Fibroblast of mammary gland (primary cell): ENCODE measurements at places on chromosomes 5 and 9.

GRCh38 chr5:61673007-61673735 is 341.1 kb downstream of the ZSWIM6 start:
- DNase-seq = peak; percentile 31

DNA sequence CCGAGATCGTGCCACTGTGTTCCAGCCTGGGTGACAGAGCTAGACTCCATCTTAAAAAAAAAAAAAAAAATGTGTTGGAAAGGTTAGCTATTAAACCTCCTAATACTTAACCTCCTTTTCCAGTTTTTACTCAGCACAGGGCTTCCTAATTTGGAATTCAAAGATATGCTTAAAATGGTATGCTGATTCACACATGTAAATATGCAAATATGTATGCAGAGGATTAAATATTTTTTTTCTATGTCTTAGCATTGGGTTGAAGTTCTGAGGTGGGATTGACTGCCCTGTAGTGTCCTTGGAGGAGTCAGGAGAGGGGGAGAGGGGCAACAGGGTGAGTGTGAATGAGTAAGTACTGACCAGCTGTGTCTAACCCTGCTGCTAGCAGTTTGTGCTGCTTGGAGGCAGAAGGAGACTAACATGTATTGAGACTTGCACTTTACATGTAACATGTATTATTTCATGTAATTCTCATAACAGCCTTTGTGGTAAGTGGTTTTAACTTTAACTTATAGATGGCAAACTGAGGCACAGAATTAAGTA is 63.2 kb downstream of the SLC44A1 start:
- peak; percentile 24 for DNase-seq

DNA sequence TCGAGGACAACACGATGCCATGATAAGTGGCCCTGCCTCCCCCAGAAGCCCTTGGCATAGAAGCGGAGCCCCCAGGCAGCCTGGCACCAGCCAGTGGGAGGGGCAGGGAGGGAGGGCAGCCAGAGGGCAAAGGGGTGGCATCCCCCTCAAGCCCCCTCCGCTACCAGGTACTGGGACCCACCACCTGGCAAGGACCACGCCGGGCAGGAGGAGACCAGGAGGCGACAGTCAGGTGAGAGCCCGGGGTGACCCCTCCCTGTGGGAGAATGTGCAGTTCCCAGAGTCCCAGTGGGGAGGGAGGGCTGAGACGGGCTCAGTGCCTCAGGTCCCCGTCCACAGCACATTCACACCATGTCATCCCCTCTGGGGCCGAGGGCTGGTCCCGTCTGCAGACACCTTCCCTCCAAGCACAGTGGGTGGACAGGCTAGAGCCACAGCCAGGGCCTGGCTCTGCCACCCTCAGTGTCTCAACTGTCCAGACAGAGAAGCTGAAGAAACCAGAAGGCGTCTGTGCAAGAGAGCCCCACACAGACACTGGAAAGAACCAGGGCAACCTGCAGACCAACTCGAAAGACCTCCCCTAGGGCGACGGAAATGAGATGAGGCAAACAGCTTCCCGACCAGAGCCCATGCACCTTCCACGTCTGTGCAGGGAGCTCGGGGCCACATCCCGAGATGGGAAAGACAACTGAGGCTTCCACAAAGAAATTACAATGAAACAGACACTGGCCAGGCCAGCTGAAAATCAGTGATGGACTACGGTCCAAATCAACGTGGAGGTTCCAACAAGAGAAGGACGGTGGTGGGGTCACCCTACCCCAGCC is 11.1 kb downstream of the BRD3 start:
- DNase-seq = no peak

DNA sequence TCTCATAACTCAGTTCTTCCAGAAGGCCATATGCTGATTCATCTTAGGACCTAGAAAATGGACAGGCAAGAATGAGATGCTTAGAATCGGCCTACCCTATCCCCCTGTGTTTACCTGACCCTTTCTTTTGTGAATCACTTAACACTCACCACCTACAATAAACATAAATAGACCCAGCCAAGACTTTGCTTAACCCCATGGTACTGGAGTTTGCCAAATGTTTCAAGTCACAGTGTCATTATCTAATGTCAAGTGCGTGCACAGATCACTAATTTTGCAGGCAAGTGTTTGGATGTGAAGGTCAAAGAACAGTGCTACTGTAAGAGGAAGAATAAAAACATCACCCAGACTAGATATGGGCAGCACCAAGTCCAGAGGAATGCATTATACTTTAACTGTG is 77.5 kb downstream of the GLIS3 start:
- DNase-seq = no peak

DNA sequence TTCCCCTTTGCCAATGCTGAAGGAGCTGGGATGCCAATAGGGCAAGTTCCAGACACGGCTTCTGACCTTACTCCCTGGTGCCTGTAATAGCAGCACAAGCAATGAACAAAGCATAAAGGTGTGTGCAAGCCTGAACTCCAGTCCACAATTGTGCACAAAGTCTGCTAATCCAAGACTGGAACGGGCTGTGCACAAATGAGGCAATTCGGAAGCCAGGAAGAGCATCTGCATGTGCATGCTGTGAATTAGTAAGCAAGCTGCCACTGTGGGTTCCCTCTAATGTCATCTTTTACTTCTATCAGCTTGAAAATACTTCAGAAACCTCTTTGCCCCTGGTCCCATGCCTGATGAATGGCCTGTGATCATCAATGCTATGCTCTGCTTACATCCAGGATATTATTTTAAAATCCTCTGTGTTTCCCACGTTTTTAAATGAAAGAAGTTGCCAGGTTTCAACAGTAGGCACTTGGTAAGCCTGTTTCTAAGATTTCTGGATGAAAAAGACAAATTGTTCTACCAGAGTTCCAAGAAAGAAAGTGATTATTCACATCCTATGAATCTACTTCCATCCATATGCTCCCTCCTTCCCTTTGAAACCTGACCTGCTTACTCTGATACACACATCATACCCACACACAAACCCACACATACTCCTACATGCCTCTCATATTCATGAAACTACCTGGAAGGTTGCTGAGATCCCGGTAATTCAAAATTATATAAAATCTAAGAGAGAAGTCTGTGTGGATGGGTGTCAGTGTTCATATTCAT is 165.7 kb downstream of the KCTD16 start:
- no peak for DNase-seq

GRCh38 chr9:69646810-69647209 is 25.4 kb downstream of the APBA1 start:
- no peak for DNase-seq

- DNase-seq = no peak
Observed at GRCh38 chr9:40907657-40908624, 220.5 kb downstream of the FOXD4L6 start.

GRCh38 chr5:65796751-65797316 is 74.8 kb downstream of the NLN start:
- no peak for DNase-seq

GRCh38 chr5:33136785-33137184 is 304.0 kb upstream of the TARS1 start:
- no peak for DNase-seq

DNA sequence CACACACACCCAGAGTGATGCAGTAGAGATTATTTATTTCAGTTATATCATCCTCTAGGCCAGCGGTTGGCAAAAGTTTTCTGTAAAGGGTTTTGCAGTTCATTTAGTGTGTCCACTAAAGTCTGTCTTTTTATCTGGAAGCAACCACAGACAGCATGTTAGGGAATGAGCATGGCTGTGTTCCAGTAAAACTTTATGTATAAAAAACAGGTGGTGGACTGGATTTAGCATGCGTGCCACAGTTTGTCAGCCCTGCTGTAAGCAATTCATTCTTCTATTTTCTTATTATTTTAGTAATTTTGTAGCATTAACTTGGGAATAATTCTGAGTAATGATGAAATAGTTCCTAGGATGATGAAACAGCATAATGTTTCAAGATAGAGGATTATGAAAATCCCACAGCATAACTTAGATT is 51.7 kb downstream of the CCNH start:
- DNase-seq = peak; percentile 54

DNA sequence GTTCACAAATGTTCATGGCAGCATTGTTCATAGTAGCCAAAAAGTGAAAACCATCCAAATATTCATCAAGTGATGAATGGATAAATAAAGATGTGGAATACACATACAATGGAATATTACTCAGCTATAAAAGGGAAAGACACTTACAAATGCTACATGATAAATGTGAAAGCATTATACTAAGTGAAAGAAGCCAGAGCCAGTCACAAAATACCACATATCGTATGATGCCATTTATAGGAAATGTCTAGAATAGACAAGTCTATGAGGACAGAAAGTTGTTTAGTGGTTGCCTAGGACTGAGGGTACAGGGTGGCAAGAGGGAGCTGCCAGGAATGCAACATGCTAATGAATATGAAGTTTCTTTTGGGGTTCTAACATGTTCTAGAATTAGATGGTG is 148.7 kb downstream of the DEPDC1B start:
- no peak for DNase-seq

GRCh38 chr5:43191740-43192557 is at the start of gene NIM1K:
TSS of gene NIM1K (plus strand) at chr5:43192225. CDS start at chr5:43245776, 53,551 bp downstream.
- DNase-seq = peak; percentile 41

DNA sequence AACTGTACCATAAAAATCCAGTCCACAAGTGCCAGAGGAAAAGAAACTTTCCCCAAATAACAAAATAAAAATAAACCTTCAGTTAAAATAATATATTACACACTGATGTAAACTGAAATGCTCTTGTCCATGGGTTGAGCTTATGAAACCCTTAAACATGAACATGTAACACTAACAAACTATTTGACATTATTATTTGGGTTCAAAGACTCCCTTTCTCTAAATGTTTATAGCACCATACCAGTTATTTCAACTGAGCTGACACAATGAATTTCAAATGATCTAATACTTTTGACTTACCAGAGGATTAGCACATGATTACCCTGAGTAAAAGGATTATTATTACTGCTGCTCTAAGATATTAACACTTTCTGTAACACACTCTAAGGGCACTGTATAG is 251.1 kb downstream of the BNC2 start:
- DNase-seq = no peak

DNA sequence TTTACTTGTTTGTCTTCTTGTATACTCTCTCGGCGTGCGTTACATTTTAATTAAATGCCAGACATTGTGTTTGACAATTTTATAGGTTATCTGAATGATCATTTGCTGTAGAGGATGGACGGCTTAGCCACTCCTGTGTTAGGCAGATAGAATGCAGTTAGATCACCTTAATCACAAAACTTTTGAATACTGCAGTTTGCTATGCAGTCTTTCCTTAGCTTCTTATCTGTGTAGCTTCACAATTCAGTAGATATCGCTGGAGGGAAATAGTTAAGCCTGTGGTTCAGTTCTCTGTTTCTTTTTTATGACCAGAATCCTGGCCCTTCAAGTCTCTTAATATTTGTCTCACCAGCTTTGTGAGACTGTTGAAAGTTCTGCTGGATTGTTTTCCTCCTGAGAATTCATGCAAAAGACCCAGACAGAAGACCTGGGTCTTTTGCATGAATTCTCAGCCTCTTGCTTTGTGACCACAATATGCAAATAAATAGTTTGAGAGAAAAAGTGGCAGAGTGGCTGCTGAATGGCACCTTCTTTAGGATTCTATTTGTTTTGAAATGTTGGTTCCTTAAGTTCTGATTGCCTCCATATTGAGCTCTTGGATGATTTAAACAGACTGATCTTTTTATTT is 40.2 kb downstream of the RASA1 start:
- no peak for DNase-seq

GRCh38 chr5:132684922-132685720 is 11.3 kb downstream of the IL4 start:
- DNase-seq = no peak

DNA sequence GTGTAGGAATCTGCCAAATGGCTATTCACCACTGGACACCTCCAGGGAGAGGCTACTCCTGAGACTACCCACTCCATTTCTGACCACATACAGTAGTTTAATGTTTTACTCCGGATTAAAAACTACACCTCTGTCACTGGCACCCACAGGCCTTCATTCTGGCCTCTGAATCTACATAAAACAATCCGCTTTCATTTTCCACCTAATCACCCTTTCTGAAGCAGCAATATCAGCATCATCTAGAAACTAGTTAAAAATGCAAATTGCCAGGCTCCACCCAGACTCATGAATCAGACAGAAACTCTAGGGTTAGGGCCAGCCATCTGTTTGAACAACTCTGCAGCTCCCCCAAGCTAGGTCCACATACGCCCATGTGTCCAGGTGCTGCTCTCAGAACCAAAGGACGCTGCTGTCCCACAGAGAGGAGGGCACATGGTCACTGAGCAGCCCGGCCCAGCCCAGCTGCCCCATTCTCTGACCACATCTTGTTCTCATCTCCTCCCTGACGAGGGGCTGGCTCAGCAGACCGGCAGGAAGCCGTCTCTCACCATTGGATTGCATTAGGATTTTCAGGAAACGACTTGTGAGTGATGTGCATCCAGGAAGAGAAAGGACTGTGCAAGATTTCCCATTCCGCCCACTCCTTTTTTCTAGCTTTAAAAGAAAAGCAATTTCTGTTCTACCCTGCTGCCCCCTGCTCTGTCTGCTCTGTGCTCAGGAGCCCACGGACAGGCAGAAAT is 34.7 kb downstream of the ADAM19 start:
- DNase-seq = peak; percentile 88

GRCh38 chr5:55694152-55694830 is 17.8 kb downstream of the SLC38A9 start:
- DNase-seq = peak; percentile 56

DNA sequence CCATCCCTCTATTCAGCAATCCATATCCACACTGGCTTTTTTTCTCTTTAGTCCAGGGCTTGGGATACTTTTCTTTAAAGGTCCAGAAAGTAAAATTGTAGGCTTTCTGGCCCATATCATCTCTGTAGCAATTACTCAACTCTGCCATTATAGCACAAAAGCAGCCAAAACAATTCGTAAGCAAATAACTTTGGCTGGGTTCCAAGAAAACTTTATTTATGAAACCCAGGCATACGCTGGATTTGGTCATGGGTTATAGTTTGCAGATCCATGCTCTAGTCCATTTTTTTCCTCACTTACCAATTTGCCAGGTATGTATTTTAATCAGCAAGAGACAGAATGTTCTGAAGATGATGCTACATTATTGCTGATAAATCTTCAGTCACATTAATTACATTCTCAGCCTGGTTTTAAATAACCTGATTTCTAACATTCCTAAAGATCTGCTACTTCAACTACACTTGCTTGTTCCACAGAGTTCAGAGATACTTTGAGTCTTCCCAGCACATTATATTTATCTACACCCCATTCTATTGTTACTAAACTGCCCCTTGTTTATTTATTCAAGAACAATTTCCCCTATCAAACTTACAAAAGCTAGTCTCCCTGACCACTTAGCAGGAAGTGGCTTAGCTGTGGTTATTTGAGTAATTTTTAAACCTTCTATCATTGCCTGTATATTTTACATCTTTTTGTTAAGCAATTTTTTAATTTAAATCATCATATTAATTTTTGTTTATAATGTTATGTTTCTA is 161.0 kb downstream of the ISL1 start:
- no peak for DNase-seq

DNA sequence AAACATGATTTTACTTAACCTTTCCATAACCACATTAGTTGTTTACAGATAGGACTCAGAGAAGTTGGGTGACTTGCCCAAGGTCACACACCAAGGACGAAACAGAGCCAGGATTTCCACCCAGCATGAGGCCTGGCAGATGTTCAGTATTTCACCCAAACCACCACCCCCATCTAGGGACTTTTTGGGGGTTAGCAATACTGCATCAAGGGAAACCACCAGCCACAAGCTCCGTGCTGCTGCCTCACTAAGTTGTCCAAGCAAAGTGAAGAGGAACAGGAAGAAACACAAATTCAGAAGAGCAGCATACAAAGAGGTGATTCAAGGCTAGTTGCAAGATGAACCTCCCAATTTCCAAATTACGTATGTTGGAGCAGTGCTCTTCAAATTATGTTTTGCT is 219.6 kb upstream of the RORB start:
- DNase-seq = no peak

GRCh38 chr9:23229890-23230317 is 596.1 kb downstream of the ELAVL2 start:
- no peak for DNase-seq
